ENCODE measurements at places on chromosomes 2 and 18.
A peak's percentile ranks its signal among the peaks of the same experiment; 100 is the strongest.

DNA sequence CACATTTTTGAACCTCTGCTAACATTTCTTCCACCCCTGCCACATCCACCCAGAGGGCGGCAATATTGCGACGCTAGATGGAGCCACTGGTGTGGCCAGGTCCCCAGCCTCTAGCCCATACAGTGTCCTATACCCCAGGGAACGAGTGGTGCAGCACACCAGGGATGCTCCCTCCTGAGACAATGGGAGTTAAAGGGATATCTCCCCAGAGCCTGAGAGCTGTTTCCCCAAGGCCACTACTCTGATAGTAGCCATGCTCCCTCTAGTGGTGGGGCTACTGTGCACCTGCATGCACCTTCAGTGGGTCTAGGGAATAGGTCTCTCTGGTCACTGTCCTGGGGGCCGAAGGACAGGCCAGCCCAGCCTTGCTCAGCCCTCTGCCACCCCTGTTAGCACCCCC is 336.4 kb upstream of the FSHR start:
- DNase-seq = peak; percentile 93

DNA sequence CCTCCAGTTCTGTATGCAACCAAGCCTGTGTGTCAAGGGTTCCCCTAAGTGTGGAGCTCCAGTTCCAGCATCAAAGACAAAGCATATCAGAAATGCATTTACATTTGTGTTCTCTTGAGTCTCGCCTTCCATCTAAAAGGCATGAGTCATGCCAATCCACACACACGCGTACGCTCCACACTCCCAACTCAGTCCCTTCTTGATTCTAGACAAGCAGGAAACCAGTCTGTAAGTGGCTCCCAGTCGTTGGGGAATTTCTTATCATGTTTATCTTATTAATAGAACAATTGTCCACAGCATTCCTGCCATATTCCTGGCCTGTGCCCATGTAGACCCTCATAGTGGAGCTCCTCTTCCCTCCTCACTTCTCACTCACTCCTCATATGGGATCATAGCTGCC is 86.4 kb upstream of the SLC35G4 start:
- no peak for DNase-seq

DNA sequence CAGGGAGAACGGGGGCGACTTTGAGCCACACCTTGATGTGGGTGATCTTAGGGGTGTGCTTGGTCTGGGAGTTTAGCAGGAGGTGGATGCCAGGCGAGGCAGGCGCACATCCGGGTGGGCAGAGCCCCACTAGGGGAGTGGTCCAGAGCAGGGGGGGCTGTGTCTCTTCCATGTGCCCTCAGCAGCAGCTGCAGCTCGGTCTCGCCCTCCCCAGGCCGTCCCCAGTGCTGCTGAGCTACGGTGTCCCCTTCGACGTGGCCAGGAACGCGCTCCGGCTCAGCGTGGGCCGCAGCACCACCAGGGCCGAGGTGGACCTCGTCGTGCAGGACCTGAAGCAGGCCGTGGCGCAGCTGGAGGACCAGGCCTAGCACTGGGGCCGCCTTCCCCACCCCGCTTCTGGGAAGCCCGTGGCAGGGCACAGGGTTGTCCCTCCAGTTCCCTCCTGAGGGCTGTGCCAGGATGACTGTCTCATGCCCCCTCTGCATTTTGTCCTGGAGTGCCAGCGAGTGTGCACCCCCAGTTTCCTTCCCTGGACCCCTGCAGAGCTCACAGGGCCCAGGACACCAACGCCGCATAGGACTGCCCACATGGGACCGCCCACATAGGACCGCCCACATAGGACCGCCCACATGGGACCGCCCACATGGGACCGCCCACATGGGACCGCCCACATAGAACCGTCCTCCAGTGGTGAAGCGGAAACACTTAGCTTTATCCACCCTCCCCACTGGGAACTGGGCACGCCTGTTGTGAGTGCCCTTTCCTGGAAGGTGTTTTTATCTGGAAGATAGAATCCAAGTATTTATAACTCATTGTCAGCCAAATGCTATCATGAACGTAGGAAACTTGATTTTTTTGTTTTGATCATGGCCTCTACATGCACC is 1.9 kb upstream of the ESPNL start:
- peak; percentile 94 for DNase-seq

DNA sequence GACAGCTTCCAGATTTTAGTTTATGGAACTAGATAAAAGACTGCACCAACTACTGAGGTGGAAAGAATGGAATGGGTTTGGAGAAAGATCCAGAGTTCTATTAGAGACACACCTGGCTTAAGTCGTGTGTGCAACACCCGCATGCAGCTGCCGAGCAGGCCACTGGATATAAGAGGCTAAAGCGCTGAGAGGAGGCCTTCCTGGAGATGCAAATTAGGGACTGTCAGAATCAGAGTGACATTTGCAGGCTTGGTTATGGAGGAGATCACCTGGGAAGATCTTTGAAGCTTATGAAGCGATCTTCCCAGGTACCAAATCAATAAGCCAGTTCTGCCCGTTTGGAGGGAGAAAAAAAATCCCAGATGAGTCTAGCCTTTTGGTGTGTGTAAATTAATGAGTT is 30.4 kb upstream of the KLHL29 start:
- no peak for DNase-seq

DNA sequence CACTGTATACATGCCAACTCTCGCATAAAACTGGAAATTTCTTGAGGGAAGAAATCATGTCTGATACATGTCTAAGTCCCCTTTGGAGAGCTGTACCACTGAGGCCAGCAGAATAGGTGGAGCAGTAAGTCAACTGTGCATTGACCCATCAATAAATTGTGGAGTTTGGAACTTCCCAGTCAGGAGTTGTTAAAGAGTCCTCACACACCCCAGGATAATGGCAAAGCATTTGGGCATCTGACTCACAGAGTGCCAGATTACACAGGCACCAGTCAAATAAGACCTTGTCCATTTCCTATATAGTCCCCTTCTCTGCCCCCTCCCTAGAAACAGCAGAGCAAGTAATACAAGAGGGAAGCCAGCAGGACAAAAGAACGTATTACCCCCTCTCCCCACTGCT is 10.4 kb downstream of the VSNL1 start:
- no peak for DNase-seq

DNA sequence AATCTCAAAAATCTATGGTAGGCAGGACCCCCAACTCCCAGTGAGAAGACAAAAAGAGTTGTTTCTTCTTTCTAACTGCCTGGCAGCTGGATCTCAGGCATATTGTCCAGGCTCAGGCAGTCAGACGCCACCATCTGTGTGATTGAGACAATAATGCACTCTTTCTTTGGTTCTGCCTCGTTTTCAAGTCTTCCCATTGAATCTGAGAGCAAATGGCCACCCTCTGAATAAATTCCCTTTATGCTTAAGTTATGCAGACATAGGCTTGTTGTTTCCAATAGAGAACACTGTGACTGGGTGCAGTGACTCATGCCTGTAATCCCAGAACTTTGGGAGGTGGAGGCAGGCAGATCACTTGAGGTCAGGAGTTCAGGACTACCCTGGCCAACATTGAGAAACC is 15.3 kb upstream of the CD207 start:
- no peak for DNase-seq

DNA sequence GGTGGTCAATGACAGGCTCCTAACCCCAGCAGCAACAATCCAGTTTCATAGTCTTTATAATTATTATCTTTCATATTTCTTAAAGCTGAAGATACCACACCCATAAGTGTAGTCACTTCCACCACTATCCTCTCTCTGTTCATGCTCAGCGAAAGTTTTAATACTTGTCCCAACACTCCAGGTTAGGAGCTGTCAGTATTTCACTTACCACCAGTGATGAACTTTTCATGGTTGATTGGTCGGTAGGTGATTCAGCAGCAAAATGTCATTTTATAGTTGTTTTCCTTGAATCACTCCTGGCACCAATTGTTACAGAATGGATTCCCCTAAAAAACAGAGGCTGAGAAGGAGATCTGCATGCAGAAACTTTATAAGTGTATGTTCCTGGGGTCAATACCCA is 324.9 kb downstream of the CCDC85A start:
- no peak for DNase-seq

DNA sequence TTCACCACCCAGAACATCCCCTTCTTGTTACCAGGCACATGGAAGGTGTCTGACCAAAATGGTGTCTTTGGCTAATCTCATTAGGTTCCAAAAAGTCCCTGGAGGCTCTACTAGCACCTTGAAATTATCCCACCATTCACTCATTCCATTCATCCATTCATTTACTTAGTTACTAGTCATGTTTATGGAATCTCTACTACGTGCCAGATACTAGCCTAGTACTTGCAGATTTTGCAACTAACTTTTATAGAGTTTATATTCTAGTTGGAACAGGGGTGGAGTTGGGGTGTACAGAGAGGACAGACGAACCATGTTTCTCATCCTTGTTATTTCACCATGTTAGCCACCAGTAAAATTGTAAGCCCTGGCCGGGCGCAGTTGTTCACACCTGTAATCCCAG is 4.0 kb upstream of the NOP58 start:
- no peak for DNase-seq

- DNase-seq = no peak
Measured at GRCh38 chr2:177543007-177543760, 150.6 kb downstream of the AGPS start.

GRCh38 chr2:240407090-240407489 is 28.4 kb upstream of the GPC1 start:
- no peak for DNase-seq

GRCh38 chr2:65436824-65437221 is 4.4 kb upstream of the SPRED2 start:
- DNase-seq = peak; percentile 71

DNA sequence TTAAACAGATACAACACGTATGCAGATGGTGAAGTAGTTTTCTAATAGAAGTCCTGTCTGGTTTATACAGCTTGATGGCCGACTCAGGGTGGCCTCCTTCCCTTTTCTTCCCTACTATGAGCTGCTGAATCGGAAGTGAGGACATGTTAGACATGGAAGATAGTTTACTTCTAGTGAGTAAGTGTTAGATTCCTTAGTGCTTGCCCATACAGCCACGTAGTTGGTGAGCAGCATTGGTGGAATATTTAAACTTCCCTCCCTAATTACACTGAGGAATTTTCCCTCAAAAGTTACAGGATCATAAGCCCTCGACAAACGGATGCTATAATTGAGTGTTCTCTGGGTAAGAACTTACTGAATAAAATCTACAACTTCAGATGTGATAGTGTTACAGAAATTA is 52.1 kb downstream of the RHBDD1 start:
- peak; percentile 94 for DNase-seq

GRCh38 chr2:237744613-237745249 is 53.8 kb upstream of the RBM44 start:
- DNase-seq = peak; percentile 69

DNA sequence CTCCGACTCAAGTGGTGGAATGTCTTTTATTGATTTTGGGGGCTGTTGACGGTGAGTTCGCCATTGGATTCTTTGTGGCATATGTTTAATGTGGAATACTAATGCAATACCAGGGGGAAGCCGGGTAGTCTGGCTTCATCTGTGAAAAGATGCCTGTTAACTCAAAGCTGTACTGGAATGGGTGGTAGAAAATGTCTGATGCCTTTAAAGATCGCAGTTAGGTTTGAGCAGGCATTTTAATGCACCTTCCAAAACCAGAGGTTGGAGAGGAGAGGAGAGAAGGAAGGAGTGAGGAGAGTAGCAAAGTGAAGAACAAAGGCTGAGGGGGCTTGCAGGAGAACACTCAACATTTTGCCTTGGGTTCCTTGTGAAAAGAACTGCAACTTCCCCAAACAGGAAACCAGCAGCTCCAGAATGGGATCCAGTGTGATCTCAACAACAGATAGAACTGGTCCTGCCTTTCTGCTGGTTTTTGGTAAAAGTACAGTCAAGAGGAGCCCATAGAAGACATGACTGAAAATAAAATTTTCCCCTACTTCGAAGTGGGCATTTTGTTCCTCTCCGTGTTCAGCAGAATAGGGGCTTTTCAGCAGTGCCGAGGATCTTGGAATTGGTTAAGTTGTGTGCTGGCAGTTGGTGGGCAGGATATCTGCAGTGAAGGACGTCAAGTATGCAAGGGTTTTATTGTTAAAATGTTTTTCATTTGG is 1.5 kb downstream of the ZNF532 start:
- DNase-seq = no peak

DNA sequence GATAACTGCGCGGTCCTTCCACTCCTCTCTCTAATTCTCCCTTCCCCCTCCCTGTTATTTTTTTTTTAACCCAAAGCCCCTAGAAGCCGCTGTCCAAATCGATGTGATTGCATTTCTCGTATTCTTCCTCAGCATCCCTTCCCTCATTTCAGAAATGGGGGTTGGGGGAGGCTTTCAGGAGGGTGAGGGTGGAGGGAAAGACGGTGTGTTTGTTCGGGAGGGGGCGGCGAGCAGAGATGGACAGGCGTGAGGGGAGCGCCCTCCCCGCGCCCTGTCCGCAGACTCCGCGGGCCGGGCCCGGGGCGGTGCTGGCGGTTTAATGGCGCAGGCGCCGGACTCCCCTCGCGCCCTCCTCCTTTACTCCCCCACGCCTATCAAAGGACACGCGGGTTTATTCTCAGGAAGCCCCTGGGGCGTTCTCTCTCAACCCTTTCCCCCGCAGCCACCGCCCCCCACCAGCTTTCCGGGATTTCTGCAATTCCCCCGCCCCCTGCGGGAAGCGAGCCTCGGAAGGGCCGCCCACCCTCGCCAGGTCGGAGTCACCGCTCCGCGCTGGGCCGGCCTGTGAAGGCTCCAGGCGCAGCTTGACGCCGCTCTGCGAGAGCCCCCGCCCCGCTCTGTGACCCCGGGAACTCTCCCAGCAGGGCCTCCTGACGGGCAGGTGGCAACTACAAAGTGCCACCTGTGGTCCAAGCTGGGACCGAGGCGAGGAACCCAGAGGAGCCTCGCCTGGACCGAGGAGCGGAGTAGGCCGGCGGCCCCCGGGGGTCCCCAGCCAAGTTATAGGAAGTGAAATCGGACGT is 981 bp downstream of the ST8SIA3 start:
- DNase-seq = peak; percentile 58

- peak; percentile 20 for DNase-seq
Measured at GRCh38 chr18:37844209-37844970, 278.8 kb upstream of the CELF4 start.

GRCh38 chr2:64613276-64613675 is 40.4 kb downstream of the SERTAD2 start:
- no peak for DNase-seq

GRCh38 chr2:76921006-76921405 is 601.2 kb downstream of the LRRTM4 start:
- DNase-seq = no peak

DNA sequence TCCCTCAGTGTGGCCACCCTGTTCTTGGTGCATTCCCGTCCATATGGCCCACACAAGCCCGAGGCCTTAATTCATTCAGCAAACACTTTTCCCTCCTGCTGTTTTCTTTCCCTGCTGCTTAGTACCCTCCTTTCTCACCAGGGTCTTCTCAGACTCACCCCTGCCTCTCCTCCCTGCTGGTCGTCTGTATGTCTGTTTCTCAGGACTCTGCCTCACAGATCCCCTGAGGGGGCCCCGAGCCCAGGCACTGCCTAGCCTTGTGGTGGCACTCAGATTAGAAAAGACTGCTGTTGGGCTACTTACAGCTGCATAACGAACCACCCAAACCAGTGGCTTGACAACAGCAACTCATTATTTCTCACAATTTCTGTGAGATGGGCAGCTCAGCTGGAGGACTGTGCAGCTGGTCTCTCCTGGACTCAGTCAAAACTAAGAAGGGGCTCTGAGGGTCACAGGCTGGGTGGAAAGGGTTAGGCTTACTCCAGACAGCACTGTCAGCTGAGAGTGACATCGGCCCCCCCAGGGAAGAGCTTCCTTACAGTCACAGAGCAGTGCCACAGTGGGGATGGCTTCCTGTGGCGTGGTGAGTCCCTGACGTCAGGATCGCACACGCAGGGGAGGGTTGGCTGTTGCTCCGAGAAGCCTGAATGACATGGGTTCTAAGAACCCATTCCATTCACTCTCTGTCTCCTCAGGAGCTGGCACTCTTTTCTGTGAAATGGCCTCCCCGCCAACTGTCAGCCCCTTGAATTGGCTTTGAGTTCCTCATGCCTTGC is 139.0 kb downstream of the UXS1 start:
- peak; percentile 22 for DNase-seq

- no peak for DNase-seq
Measured at GRCh38 chr2:38423763-38424162, 46.7 kb upstream of the ATL2 start.

All from mesendoderm (in vitro differentiated cells).